Suprapubic skin (tissue), 4 donors: ENCODE measurements at places on chromosomes 2 and 18. TPM values are rescaled to one million over a fixed set of nuclear protein-coding genes. Genes with fewer than 3 reads are reported as not detected.

DNA sequence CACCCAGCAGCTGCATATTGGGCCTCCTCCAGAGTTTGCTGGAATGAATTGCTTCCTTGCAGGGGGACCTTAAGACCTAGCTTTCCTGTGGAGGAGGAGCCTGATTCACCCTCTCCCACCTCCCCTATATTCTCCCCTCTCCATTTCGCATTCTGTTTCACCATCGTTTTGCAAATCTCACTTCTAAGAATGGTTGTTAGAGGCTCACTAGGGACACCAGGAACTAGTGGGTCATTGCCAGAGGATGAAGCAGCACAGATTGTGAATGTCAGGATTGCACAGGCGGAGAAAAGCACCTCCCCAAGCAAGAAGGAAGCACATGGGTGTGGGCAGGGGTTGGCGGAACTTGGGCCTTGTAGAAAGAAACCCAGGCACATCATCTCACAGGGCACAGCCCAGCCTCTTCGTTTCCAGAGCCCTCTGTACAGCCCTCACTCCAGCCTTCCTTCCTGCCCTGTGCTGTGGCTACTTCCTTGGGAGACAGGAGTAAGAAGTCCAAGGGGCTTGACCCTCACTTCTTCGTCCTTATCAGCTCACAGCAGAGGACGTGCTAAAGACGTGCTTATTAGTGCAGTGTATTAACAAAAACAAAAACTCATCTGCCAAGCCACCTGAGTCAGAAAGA, 63.4 kb downstream of the TACR1 start:
- DNase-seq = no peak

GRCh38 chr2:232779934-232780333, 3.6 kb upstream of the KCNJ13 start:
- no peak for DNase-seq

GRCh38 chr18:40917056-40917455, 1038.0 kb upstream of the PIK3C3 start:
- no peak for DNase-seq

TEKT4 gene
- not detected for total RNA-seq

DNA sequence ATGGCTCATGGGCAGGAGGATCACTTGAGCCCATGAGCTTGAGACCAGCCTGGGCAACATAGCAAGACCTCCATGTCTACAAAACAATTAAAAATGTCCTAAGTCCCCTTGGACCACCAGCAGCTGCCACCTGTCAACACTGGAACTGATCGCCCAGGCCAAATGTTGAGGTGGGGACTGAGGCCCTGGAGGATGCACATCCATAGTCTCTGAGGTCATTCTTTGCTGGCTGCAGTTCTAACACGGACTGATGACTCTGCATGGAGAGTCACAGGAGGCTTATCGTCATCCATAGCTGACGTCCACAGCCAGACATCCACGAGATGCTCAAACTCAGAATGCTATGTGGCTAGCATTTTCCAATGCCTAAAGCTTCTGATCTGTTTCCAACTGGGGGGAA, 151.3 kb downstream of the BCL2 start:
- no peak for DNase-seq

DNA sequence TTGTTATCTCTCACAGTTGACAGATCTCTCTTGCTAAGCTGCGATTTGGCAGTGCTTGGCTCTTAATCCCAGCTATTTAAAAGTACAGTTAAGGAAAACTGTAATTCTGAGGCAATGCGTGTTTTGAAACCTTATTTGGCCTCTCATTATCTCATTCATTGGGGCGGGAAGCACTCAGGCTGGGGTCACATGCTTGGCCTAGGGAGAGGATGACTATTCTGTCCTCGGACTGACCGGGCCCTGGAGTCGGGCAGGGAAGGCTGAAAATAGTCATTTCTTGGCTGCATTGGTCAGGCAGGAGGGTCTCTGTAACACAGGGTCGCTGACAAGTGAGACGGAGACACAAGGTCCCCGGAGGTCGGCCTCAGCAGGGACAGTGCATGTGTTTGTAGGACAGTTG, 20.2 kb upstream of the EMILIN2 start:
- DNase-seq = no peak

RAX gene
- 0.18 TPM for total RNA-seq

BCL11A gene
- 76.3 TPM for total RNA-seq

RTKN gene
- total RNA-seq = 48.2 TPM

- DNase-seq = no peak
Measured at GRCh38 chr18:140670-141266, 17.6 kb upstream of the USP14 start.

DNA sequence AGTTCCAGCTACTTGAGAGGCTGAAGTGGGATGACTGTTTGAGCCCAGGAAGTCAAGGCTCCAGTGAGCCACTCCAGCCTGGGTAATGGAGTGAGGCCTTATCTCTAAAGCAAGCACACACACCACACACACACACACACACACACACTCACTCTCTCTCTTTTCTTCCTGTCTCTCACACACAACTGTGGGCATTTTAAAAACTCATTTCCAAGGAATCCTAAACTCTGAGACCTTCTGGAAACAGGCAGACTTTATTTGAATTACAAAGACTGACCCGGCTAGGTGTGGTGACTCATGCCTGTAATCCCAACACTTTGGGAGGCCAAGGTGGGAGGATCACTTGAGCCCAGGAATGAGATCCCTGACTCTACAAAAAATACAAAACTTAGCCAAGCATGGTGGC, 21.3 kb downstream of the WDSUB1 start:
- no peak for DNase-seq

DNA sequence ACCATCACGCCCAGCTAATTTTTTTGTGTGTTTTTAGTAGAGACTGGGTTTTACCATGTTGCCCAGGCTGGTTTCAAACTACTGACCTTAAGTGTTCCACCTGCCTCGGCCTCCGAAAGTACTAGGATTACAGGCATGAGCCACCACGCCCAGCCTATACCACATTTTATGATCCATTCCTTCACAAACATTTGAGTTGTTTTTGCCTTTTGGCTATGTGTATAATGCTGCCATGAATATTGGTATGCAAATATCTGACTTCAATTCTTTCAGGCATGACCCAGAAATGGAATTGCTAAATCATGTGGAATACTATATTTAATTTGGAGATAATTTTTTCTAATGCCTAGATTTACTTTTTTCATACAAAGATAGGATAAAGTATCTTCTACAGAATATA, 68.6 kb downstream of the TTC27 start:
- DNase-seq = no peak

GRCh38 chr2:40072442-40073232, 293.6 kb upstream of the THUMPD2 start:
- DNase-seq = no peak
